ENCODE measurements at places on chromosomes 11 and 22.

- no peak for DNase-seq
These were observed 14.7 kb downstream of the SSH3 start for GRCh38 chr11:67317888-67318555.

DNA sequence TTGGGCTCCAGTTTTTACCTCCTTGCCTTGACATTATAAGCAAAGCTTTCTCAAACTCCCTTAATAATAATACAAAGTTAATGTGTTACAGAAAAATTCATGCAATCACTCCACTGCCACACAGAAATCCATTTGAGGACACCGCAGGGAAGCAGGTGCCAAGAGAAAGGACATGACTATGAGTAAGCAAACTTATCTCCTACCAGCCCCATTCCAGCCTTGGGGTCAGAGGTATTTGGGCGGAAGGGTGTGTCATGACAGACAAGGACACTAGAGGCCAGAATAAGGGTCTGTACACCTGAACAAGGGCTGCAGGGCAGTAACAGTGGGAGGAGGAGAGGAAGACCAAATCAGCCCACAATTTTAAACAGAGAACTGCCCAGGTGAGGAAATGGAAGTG, 5.9 kb downstream of the GNG3 start:
- DNase-seq, result no peak

DNA sequence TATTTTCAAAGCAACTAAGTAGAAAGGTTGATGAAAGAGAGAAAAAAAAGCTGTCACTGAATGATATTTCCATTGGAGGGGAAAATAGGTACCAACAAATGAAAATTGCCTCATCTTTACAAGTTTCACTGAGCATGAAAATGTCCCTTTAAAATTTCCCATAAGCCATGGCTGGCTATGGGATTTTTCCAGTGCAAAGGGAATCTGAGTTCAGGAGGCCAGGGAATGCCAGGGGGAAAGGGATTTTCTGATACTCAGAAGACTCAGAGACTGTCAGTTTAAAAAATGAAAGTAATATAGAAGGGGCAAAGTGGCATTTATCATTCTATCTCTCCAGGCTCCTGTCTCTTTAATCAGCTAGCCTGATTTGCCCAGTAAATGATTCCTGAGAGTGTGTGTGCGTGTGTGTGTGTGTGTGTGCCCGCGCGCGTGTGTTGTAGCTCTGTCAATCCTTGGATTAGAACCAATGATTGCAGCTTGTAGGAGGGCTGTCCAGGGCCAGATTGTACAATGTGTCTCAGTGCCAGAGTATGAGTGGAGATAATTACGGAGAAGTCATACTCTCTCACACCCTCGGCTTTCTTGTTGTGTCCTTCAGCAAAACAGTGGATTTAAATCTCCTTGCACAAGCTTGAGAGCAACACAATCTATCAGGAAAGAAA, at the start of gene NTM:
Gene NTM, plus strand, starts transcription at position 526 of the 662 bp plus-strand sequence.
- DNase-seq, result peak; percentile 18

- no peak for DNase-seq
These were observed 116.6 kb downstream of the TBC1D22A start for GRCh38 chr22:46879083-46879482.

GRCh38 chr11:134207538-134208239, 16.1 kb downstream of the NCAPD3 start:
- DNase-seq, result no peak

- no peak for DNase-seq
These were observed 33.2 kb upstream of the TTC12 start for GRCh38 chr11:113281052-113281725.

GRCh38 chr11:59551659-59552521, 40.6 kb downstream of the OR4D9 start:
- peak; percentile 78 for DNase-seq
